ENCODE measurements at places on chromosomes 13 and 19.
A peak's percentile ranks its signal among the peaks of the same experiment; 100 is the strongest.

DNA sequence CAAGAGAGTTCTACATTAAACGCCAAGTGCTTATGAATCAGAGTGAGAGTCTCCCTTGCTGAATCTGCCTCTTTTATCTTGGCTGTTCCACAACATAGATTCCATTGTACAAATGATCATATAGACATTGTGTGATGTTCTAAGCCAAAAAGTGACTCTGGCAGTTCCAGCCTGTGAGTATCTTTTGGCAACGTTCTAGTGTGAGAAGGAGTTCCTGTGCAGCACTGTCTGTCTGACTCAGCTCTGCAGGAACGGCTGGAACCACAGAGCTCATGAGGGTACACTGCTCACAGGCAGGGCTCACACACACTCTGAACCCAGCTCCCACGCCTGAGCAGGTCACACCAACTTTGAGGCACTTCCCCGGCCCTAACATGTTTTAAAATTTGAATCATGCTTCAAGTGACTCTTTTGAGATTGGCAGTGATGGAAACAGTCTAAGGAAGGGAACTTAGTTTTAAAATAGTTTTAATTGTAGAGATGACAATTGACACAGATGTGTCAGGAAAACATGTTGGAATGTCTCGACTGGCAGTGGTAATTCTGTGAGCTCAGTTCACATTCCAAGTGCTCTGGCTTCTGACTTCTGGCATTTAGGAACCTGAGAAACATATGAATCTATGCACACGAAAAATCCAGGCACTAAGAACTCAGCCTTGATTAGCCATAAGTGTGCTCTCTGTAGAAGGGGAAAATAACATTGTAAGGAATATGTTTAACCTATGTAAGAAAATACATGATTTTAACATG is 272.0 kb downstream of the UQCRFS1 start:
- no peak overlapping the region for H3K4me3 ChIP-seq
- no peaks in the 10 kb centered on the region for H3K36me3 ChIP-seq
- H3K4me1 ChIP-seq: no peaks in the 10 kb centered on the region
- H3K27ac ChIP-seq: no peak overlapping the region
- H3K27me3 ChIP-seq: peaks cover 20% of the 10 kb centered on the region

GRCh38 chr13:27097691-27098090 is 73.9 kb downstream of the USP12 start:
- peak overlapping the region; percentile 16 for H3K27ac ChIP-seq
- peaks cover 21% of the 10 kb centered on the region for H3K36me3 ChIP-seq
- no peak overlapping the region for H3K4me3 ChIP-seq
- DNase-seq: no peak
- no peaks in the 10 kb centered on the region for H3K27me3 ChIP-seq

DNA sequence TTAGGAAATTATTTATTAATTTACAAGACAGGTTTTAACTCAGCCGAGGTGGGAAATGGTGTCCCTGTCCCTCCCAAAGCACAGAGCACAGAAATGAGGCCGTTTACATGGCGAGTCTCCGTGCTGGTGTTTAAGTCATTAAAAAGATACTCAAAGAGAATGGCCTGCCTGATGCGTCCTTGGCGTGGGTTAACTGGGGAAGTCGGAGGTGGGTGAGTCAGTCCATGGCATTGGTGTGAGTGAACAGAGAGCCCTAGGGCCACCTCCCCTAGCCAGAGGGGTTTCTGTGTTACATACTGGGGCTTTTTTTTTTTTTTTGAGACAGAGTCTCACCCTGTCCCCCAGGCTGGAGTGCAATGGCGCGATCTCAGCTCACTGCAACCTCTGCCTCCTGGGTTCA is 3.9 kb downstream of the FEM1A start:
- no peak overlapping the region for H3K27ac ChIP-seq
- H3K27me3 ChIP-seq: no peaks in the 10 kb centered on the region
- H3K4me3 ChIP-seq: no peak overlapping the region
- peaks cover 29% of the 10 kb centered on the region for H3K4me1 ChIP-seq
- DNase-seq: no peak

DNA sequence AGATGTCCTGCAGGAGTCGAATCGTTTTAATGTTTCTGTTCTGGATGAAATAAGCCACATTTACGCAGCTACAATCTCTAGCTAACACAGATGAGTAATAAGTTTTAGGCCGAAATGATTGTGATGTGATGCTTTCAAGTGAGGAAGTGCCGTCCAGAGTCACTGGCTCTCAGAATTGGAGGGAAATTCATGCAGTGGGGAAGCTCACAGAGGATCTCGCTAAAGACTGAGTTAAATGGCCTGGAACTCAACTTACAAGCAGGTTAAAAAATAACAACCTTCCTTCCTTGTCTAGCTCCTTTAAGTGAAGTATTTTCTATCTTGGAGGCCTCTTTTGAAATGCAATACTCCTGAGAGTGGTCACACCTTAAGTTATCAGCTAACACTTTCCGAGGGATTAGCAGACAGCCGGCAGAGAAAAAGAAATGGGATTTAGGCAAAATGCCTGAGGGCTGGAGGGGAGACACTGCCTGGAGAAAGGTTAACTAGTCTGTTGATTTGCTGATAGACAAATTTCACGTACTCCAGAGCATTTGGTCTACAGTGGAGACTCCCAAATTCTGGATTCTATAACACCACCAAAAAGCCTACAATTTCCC is 74.2 kb downstream of the IRS2 start:
- no peaks in the 10 kb centered on the region for H3K27me3 ChIP-seq
- no peak overlapping the region for H3K27ac ChIP-seq
- no peak for DNase-seq

DNA sequence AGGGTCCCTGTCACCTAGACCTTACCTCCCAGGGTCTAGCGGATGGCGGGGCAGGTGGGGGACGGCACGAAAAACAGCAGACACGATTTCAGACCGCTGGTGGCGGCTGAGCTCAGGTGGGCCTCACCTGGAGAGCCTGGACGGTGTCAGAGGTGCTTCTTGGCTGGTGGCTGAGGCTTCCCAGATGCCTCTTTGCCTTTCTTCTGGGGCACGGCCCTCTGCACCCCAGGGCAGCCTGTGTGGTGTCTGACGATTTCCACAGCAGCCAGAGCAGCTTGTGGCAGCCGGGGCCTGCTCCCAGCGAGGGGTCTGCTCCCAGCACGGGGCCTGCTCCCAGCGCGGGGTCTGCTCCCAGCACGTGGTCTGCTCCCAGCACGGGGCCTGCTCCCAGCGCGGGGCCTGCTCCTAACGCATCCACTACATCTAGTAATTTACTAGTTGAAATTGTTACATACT is 66.7 kb downstream of the ATP11A start:
- peaks cover 2% of the 10 kb centered on the region for H3K36me3 ChIP-seq
- no peak overlapping the region for H3K27ac ChIP-seq
- no peak for DNase-seq
- H3K4me1 ChIP-seq: peaks cover 16% of the 10 kb centered on the region

DNA sequence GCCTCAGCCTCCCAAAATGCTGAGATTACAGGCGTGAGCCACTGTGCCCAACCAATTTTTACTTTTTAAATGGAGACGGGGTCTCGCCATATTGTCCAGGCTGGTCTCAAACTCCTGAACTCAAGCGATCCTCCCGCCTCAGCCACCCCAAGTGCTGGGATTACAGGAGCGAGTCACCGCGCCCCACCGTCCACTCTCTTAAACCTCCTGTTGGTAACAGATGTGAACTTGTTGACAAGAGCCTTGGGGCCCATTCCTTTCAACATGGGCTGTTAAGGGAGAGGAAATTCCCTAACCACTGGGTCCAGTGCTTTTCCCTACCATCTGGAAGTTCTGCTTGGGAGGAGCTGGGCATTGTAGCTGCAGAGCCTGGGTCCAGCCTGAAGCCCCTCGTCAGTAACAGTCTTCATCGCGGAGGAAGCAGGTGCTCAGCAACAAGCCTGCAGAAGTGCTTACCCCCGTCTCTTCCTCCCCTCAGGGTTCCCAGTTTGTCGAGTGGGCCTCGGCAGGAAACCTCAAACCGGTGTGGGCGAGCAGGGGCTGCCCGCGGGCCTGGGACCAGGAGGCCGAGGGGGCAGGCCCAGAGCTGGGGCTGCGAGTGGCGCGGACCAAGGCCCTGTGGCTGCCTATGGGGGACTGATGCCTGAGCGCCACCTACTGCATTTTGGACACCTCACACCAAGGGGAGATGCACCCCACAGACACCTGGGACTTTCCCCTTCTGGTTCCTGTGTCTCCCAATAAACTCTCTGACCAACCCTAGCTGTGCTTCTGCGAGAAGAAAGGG is 4.0 kb upstream of the FLT3LG start:
- H3K36me3 ChIP-seq: peaks cover 22% of the 10 kb centered on the region
- peak overlapping the region; percentile 53 for H3K4me3 ChIP-seq
- H3K4me1 ChIP-seq: peaks cover 38% of the 10 kb centered on the region
- DNase-seq: peak; percentile 67

- H3K27ac ChIP-seq: no peak overlapping the region
- H3K27me3 ChIP-seq: no peaks in the 10 kb centered on the region
- H3K36me3 ChIP-seq: no peaks in the 10 kb centered on the region
- no peak overlapping the region for H3K4me3 ChIP-seq
- no peak for DNase-seq
- no peaks in the 10 kb centered on the region for H3K4me1 ChIP-seq
Observed at GRCh38 chr13:47508527-47509228, 492.4 kb downstream of the SUCLA2 start.

DNA sequence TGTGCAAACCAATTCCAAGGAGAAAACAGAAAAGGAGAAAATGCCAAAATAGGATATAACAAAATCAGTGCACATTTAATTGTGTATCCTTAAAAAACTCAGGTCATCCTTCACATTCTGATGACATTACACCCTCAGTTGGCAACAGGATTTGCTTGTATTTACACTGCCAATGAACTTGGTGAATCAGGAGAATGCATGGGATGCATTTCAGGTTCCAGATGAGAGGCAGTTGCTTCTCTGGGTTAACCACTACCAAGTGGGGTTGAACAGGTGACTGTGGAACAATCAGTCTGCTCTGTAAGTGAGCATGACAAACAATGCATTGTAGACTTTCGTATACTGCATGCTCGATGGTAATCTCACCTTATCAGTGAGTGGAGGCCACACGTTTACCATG is 79.1 kb downstream of the STARD13 start:
- no peaks in the 10 kb centered on the region for H3K4me1 ChIP-seq
- no peak for DNase-seq
- H3K27me3 ChIP-seq: peaks cover 37% of the 10 kb centered on the region
- no peaks in the 10 kb centered on the region for H3K36me3 ChIP-seq

DNA sequence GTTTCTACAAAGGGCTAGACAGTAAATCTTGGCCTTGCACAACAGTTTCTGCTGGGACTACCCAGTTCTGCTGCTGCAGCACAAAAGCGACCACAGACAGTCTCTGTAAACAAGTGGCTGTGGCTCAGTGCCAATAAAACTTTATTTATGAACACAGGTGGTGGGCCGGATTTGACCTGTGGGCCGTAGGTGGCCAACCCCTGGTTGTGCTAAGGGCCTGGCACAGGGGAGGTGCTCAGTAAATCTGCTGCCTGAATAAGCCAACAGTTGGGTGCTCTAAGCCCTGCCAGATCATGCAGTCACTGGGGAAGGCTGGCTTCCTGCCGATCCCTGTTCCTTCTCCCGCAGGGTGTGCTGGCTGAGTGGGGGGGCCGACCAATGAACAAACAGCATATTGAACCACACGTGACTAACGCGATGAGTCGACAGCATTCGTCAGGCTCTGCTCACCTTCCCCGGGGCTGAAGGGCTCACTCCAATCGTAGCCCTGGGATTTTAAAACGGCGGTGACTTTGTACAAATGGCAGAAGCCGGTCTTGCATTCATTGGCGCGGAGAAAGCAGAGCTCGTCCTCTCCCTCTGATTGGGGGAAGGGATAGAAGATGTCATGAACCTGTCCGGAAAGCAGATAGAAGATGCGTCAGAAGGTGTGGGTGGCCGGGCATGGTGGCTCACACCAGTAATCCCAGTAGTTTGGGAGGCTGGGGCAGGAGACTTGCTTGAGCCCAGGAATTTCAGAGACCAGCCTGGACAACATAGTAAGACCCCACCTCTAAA is 24.3 kb upstream of the MYDGF start:
- H3K36me3 ChIP-seq: peaks cover 37% of the 10 kb centered on the region
- no peak for DNase-seq

DNA sequence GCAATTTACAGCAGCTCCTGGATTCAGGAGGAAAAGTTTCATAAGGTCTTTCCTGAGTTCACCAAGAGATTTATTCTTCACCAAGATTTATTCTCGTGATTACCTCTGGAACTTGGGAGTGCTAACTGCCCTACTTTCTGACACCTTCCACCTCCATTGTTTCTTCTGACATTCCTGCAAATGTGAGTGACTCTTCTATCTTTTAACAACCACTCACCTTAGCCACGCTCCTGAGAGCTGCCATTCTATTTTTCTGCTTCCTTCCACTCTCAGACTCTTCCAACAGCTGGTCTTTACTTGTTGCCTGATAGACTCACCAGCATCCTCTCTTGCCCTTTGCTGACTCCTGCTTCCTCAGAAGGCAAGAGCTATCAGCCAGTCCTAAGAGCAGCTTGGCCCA is 11.5 kb upstream of the CBY2 start:
- H3K27ac ChIP-seq: no peak overlapping the region
- peaks cover 11% of the 10 kb centered on the region for H3K27me3 ChIP-seq
- no peaks in the 10 kb centered on the region for H3K36me3 ChIP-seq
- H3K4me1 ChIP-seq: peaks cover 6% of the 10 kb centered on the region

- no peaks in the 10 kb centered on the region for H3K36me3 ChIP-seq
- no peak for DNase-seq
- H3K4me3 ChIP-seq: no peak overlapping the region
- H3K27ac ChIP-seq: no peak overlapping the region
Observed at GRCh38 chr13:43776501-43777079, 10.2 kb downstream of the ENOX1 start.

DNA sequence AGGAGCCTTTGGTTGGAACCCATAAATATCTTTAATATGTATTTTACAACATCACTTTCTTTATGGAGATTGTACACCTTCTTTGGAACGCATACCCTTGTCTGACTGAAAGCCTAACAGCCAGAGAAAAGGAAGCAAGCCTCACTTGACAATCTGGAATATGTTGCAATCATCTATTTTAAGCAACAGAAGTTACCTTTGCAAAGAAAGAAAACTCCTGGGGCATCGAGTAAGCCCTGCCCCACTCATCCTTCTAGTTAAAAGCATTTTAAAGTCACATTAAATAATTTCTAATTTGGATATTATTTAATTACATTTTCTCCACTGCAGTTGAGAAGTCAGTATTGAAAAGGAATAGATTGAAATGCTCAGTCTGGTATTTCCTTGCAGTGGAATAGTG is 542.7 kb downstream of the MYO16 start:
- no peaks in the 10 kb centered on the region for H3K4me1 ChIP-seq
- H3K4me3 ChIP-seq: no peak overlapping the region
- peaks cover 2% of the 10 kb centered on the region for H3K36me3 ChIP-seq
- no peak for DNase-seq

DNA sequence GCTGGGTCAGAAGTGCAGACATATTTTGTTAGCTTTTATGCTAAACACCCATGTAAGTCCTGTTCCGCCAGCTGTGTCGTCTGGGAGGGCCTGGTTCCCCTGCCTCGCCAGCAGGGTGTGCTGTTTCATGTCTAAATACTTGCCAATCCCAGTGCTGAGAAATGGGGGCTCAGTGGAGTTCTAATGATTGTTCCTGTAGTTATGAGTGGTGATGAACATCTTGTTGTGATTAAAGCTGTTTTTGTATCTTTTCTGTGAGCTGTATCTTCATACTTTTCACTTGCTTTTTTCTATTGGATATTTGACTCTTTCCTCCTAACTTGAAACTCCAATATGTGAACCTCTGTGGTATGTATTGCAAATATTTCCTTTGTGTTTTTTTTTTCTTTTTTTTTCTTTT is 32.7 kb downstream of the KDM4B start:
- H3K27ac ChIP-seq: no peak overlapping the region
- no peaks in the 10 kb centered on the region for H3K27me3 ChIP-seq
- no peak overlapping the region for H3K4me3 ChIP-seq
- H3K4me1 ChIP-seq: peaks cover 42% of the 10 kb centered on the region
- no peak for DNase-seq
